ENCODE measurements at places on chromosomes 16 and 17.

DNA sequence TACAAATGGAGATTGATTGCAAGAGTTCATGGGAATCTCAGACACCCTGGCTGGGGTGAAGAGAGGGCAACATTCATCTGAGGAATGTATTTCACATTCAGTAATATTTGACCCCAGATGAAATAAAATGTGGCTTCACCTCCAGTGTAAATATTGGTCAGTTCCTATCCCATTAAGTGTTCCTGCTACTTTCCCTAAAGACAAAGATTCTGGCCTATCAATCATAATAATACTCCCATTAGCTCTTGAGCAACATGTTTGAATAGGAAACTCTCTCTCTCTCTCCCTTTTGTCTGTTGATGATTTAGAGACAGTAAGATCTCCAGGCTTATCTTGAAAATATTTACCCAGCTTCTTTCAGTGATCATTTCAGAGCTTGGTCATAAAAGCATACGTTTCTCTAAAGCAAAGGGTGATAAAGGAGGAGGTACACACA is 70.1 kb downstream of the KCNJ2 start:
- no peak for DNase-seq

DNA sequence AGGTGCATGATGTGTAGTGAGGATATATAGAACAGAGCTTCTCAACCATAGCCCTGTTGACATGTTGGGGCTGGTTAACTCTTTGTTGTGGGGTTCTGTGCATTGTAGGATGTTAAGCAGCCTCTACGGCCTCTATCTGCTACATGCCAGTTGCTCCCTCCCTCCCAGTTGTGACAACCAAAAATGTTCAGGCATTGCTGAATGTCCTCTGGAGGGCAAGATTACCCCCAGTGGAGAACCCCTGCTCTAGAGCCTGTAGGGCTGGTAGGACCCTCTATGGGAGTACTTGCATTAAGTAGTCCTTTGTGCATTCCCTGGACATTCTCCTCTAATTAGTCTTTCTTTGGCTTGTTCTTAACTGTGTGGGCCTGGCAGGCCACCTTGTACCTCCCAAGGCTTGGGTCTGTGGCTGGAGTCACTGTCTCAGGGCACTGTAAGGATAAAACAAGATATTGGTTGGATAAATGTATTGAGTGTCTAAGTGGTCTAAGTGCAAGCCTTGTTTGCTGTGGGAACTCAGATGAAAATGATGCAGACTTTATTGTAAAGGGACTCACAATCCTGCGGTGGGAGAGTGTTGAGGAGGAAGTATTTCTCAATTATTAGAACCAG is 19.8 kb upstream of the MYO1D start:
- no peak for DNase-seq

GRCh38 chr17:16282522-16282921 is 65.5 kb downstream of the PIGL start:
- no peak for DNase-seq

GRCh38 chr17:79006794-79007503 is 2.6 kb downstream of the CANT1 start:
- DNase-seq, result no peak

DNA sequence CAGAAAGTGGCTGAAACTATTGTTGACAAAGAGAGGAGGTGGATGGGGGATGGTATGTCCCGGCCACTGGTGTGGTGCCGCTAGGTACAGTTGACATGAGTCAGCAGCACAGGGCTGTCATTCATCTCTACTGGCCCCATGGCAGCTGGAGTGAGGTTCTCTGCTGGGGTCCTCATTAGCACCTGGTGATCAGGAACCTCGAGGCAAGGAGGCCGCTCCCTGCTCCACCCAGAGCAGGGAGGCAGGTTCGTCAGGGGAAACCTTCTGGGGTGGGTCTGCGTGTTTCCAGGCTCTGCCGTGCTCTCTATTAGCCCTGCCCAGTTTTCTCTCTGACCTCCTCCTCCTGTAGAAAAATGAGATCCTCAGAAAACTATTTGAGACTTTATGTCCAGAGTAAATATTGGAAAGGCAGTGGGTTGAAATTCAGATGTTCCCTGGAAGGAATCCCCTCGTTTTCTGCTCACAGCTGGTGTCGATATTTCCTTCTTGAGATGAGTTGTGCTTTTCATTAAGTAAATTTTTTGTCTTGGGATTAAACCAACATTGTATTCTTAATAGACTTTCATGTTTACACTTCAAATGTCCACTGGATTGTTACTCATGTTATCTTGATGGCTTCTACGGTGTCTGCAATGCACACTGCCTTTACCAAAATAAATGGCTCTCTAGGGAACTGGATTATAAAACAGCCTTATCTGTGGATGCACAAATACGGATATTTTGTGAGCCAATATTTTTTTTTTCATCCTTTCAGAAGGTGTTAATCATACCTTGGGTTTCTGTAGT is 7.1 kb downstream of the NTN1 start:
- DNase-seq, result no peak

DNA sequence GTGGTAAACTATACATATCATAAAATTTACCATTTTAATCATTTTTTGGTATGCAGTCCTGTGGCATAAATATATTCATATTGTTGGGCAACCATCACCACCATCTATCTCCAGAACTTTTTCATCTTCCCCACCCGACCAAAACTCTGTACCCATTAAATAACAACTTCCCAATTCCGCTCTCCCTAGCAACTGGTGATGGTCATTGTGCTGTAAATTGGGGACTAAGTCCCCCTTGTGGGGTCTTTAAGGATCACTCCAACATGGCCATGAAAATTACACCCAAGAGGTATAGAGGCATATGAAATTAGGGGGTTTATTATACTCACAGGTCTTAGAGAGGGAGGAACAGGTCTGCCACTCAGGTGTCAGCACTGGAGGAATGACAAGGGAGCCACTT is 57.4 kb upstream of the NKD1 start:
- DNase-seq, result no peak

- peak; percentile 55 for DNase-seq
These were observed 21.4 kb downstream of the QPRT start for GRCh38 chr16:29700253-29700987.

- no peak for DNase-seq
These were observed 1.7 kb upstream of the CBX4 start for GRCh38 chr17:79840989-79841286.

DNA sequence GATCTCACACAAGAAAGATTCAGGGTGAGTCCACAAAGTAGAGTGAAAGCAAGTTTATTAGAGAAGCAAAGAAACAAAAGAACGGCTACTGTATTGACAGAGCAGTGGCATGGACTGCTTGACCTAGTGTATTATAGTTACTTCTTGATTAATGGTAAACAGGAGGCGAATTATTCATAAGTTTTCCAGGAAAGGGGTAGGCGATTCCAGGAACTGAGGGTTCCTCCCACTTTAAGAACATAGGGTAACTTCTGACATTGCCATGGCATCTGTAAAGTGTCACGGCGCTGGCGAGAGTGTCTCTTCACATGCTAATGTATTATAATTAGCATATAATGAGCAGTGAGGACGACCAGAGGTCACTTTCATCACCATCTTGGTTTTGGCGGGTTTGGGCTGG is 93.2 kb downstream of the CACNG3 start:
- no peak for DNase-seq

GRCh38 chr16:7688811-7689210 is 356.2 kb downstream of the RBFOX1 start:
- DNase-seq, result no peak

DNA sequence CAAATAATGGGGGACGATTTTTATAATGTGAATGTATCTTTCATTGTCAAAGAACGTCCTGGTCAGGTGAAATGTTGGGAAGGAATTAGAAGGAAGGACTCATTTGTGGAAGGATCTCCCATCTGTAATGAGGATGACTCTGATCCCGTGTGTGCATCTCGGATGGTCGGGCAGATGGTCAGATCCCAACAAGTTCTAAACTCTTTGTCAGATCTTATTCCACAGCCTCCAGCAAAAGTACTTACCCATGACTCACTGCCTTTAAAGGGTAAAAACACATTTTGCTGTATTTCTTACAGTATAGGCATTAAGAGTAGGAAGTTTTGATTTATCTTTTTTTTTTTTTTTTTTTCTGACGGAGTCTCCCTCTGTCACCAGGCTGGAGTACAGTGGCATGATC is 539 bp upstream of the KRTAP4-8 start:
- no peak for DNase-seq

DNA sequence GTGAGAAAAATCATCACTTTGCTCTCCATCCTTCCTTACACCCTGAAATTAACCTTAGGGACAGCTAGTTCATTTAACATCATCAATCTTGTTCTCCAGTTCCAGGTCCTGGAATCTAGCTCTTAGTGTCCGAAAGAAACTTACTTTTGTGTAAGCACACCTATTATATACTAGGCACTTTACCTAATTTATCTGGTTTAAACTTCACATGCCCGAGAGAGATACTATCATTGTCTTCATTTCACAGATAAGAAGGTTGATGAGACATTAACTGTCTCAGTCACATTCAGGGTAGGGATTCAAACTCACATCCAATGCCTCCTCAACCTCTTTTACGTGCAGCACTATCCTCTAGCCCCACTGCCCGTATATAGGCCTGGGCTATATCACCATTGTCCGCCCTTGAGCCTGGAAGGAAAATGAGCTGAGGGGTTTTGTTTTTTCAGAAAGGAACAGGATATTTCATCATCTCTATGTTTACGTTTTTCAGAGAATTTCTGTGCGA is 501 bp upstream of the AP2B1 start:
- DNase-seq, result peak; percentile 4

DNA sequence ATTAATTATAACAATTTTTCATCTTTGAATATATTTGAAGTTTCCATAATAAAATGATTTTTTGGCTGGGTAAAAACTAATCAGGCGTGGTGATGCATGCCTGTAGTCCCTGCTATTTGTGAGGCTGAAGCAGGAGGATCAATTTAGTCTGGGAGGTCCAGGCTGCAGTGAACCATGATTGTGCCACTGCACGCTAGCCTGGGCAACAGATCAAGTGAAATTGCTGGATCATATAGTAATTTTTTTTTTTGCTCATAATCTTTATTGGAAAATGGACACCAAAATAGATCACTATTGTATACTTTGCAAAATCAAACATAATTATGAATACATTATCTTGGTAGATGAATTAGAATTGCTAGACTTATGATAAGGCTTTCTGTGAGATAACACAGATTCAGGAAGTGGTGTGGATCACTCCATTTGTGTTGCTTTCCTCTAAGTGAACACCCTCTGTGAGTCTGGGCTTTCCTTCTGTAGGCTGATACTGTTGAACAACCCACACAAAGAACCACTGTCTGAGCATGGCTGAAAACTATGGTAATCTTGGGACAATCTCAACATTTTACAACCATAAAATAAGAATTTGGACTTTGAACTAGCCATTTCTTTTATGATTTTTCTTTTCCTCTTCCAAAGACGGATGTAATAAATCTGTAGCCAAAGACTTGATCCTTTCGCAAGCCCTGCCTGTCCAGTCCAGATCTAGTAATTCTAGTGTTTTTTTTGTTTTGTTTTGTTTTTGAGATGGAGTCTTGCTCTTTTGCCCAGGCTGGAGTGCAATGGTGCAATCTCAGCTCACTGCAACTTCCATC is 5.6 kb upstream of the ST3GAL2 start:
- DNase-seq, result no peak

DNA sequence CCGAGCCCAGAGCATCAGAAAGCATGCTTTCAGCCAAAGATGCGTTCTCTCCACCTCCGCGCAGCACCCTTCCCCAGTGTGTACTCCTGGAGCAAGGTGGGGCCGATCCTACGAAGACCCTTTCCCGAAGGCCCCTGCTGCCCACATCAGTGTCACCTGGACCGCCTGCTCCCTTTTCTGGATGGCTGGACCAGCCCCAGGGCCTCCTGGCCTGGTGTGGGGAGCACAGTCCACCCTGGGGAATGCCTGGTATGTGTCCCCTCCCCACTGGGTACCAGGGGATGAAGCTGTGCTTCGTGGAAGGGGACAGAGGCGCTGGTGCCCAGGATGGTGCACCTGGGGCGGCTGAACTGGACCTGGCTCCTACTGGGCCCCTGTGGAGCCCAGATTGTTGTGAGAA is 173.8 kb downstream of the SEC14L1 start:
- no peak for DNase-seq

GRCh38 chr17:29686993-29687590 is 64.4 kb upstream of the CORO6 start:
- DNase-seq, result no peak

DNA sequence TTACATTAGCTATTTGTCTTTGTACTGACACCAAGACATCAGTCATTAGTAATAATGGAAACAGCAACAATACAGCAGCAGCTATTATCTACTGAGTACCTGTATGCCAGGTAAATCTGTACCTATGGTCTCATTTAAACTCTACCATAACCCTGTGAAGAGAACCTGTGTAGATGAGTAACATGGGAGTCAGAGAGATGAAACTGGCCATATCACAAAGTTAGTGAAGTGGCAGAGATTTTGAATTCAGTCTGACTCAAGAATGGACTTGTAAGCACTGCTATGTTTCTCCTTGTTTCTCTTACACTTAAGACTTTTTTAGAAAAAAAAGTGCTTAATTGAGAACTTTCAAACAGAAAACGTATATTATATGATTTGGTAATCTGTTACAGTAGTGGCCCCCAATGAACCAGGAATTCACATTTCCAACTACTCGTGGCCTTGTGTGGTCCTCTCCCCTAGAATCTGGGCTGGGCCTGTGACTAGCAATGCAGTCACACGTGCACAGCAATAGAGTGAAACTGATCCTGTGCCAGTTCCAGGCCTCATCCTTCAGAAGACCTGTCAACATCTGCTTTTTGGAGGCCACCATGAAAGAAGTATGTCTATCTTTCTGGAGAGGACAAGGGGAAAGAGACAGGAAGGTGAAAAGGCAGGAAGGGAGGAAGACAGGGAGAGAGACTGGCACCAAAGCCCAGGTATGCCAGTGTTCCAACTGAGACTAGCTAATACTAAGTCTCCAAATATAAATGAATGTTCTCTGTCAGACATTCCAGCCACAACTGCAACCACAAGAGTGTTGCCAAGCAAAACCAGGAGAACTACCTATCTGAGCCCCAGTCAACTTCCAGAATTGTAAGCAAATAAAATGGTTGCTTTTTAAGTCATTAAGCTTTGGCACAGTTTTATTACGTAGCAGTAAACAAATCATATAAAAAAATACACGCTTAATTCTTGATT is 12.0 kb downstream of the CRLF3 start:
- DNase-seq, result no peak

DNA sequence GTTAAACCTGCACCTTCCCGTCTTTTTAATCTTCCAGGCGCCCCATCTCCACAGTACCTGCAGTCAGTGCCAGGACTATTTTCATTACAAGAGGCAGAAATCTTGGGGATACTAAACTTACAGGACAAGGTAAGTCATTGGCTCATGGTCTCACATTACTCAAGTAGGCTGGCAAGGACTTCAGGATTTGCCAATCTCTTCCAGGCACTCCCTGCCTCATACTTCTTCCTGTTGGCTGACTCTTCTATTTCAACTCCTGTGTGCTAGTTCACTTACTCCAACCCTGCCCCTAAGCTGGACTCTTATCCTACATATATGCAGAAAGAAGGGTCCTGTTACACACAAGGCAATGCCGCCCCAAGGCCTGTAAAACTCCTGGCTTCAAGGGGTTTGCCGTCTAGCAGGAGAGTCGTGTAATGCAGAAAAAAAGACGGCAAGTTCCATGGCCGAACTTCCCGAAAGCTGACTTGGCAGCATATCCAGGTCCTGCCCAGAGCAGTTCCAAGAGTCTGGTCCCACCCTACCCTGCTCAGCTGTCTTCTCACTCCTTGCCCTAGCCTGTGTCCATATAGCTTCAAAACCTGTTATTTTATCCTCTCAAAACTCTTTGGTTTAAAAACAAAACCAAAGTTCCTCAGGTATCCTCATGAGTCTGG is 14.8 kb downstream of the ERN1 start:
- no peak for DNase-seq

GRCh38 chr16:83888672-83889044 is 10.3 kb upstream of the MLYCD start:
- no peak for DNase-seq
